Hematopoietic multipotent progenitor cell treated with erythropoietin and hydrocortisone succinate and interleukin-3 and kit ligand, for 15 days (in vitro differentiated cells): ENCODE measurements at places on chromosomes 7 and 10.

GRCh38 chr7:30910411-30911073 lies 1.1 kb upstream of the AQP1 start:
- peak; percentile 70 for DNase-seq

GRCh38 chr7:30018451-30018850 lies 8.1 kb downstream of the FKBP14 start:
- DNase-seq, result no peak

DNA sequence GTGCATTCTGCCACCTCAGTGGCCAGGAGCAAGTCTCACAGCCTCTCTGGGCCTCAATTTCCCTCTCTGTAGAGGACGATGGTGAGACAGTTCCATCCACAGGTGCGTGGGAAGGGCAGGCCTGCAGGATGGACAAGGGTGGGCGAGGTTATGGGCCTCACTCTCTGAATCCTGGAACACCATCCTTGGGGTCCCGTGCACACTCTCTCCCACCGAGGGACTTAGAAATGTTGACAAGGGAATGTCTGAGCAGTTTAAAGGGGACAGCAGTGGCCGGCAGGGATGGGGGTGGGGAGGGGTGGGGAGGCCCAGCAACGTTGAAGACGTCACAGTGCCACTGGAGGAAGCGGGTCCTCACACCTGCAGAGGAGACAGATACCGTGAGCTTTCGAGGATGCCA lies 111.5 kb downstream of the FOXL3 start:
- no peak for DNase-seq

DNA sequence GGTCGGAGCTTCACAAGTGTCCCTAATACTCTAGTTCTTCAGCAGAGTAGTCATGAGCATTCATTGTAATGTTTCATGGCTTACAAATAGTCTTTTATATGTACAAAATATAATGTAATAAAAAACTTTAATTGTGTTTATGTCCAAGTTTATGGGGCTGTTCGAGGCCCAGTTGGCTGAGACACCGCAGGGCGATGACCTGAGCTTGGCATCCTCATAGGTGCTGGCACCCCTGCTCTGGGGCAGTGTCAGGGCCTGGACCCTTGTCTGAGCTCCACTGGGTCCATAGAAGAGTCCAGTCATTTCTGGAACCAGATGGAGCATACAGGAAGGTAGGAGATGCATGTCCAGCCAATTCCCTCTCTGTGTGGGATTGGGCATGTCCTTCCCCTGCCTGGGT lies 12.9 kb upstream of the ZMIZ1 start:
- no peak for DNase-seq
